ENCODE measurements at places on chromosomes 16 and 17.

- no peak for DNase-seq
Observed at GRCh38 chr17:20092973-20093626, 83.9 kb downstream of the SPECC1 start.

DNA sequence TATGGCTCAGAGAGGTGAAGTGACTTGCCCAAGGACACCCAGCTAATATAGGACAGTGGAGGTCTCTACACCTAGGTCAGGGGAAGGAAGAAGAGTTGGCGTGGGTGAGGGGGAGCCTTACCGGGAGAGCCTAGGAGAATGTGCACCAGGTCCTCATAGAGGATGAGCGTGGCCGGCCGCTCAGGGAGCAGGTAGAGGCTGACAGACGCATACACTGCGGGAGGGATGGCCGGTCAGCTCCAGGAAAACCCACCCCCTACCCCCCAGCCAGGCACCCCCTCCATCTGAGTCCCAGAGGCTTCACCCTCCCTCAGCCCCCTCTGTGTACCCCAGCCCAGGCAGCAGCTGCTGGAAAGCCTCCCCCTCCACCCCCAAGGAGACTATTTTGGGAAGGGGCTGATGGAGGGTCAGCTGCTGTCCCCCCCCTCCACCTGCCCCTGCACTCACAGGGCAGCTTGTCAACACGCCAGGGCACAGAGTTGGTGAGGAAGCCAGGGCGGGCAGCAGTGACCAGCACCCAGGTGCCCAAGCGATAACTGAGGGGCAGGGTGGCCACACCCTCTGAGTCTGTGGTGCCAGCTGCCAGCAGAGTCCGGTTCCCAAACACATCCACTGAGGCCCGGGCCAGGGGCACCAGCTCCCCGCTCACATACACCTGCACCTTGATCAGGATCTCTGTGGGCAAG is 4.1 kb downstream of the FAM171A2 start:
- no peak for DNase-seq

DNA sequence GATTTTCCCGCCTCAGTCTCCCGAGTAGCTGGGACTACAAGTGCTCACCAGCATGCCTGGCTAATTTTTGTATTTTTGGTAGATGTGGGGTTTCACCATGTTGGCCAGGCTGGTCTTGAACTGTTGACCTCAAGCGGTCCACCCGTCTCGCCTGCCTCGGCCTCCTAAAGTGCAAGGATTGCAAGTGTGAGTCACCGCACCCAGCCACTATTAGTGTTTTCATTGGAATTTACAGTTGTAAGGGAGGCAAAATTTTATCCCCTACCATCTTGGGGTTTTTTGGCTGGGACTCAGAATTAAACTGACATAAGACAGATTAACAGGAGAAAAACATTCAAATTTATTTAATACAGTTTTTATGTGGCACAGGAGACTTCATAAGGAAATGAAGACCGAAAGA is 12.3 kb upstream of the MYCBPAP start:
- DNase-seq: no peak

- DNase-seq: no peak
Observed at GRCh38 chr17:20952183-20952582, 90.6 kb downstream of the USP22 start.

GRCh38 chr17:7878234-7878633 is 10.4 kb upstream of the CHD3 start:
- no peak for DNase-seq

DNA sequence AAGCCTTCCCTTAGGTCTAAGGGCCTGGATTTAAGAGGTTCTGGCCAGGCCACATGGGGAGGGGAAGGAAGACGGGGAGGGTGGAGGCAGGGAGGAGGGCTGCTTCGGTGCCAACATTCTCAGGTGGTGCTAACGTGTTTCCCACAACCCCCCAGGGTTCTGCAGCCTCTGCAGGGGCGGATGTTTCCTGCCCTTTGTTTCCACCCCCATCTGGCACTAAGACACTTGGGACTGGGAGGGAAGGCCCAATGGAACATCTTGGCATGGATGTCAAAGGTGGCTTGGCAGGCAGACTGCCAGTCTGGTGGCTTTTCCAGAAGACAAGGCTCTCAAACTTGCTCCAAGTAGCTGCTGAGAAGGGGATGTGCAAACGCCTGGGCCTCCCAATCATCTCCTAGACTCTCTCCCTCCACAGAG is 12.7 kb downstream of the HIC1 start:
- DNase-seq: no peak

Measured in left renal pelvis (tissue), 4 donors.